EH (cell line): ENCODE measurements at places on chromosomes 2 and 18.
A peak's percentile ranks its signal among the peaks of the same experiment; 100 is the strongest.

GRCh38 chr2:237097326-237097910, 11.7 kb downstream of the COPS8 start:
- no peak for DNase-seq

DNA sequence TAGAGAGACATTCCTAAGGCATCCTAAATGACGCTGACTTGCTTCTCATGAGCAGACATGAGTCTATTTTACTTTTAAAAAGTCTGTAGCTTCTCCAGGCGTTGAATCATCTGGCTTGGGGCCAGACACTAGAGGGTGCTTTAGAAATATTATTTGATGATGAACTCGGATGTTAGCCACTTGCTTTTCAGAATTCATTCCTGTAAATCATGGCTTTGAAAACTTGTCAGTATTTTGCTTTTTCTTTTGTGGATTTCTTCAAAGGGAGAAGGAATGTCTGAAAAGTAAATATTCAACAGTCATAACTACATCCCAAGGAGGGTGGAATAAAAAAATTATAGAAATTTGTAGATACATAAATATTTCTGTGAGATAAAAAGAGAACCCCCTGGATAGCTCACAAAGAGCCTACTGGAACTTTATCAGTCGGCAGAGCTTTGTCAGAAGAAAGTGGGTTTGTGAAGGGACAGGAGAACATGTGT, 370.8 kb downstream of the OSR1 start:
- DNase-seq, result peak; percentile 96

DNA sequence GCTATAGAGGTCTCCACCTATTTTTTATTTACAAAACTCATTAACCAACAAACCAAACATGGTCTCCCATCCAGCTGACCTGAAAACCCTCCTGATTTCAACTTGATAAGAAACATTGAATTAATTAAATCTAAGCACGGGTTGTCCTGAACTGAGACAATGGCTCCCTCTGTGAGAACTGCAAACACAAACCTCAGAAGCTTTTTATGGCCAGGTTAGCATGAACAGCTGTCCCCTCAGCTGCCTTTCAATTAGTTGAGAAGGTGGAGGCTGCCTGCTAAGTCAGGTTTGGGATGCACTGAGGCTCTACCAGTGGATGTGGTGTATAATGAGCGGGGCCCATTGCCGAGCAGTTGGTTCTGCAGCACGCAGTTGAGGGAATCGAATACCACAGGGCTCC, 258.5 kb upstream of the DDX18 start:
- DNase-seq, result no peak

- peak; percentile 60 for DNase-seq
These were observed 582 bp downstream of the RIOK3 start for GRCh38 chr18:23453680-23454058.

GRCh38 chr2:236090027-236090382, 78.2 kb downstream of the GBX2 start:
- DNase-seq, result no peak

- DNase-seq, result no peak
These were observed 290.9 kb upstream of the SIX2 start for GRCh38 chr2:45300026-45300750.

GRCh38 chr2:236273126-236273525, 8.9 kb upstream of the ASB18 start:
- no peak for DNase-seq

GRCh38 chr2:98935777-98936352, at the start of gene CRACDL:
TSS of gene CRACDL (minus strand) at chr2:98936225. CDS start at chr2:98846800, 89,425 bp downstream.
- no peak for DNase-seq

DNA sequence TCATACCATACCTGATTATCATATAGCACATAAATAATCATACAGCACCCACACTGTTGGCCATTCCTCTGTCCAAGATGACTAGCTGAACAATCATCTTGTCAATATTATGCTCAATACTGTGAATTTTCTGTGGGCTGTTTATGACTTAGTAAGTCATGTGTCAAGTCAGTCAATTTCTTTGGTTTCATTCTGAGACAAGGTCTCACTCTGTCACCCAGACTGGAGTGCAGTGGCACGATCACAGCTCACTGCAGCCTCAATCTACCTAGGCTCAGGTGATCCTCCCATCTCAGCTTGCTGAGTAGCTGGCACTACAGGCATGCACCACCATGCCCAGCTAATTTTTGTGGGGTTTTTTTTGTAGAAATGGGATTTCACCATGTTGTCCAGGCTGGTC, 5.7 kb downstream of the MCM6 start:
- DNase-seq, result no peak

GRCh38 chr2:12932192-12932591, 215.5 kb downstream of the TRIB2 start:
- DNase-seq, result no peak

DNA sequence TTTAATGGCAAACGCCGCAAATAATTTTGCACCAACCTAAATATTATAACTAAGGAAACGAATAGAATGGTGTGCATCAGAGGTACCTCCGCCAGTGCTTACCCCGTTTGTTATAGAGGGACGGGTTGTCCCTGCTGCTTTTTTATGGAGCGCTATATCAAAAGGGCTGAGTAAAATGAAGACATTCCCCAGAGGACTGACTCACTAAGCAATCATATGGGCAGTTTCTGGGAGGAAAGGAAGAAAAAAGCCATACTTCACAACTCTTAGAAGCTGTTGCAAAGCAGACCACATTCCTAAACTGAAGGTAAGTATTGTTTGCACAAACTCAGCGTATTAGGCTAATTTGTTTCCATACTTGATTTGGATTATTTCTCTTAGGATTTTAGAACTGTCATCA, 12.9 kb downstream of the ID2 start:
- DNase-seq, result peak; percentile 13

DNA sequence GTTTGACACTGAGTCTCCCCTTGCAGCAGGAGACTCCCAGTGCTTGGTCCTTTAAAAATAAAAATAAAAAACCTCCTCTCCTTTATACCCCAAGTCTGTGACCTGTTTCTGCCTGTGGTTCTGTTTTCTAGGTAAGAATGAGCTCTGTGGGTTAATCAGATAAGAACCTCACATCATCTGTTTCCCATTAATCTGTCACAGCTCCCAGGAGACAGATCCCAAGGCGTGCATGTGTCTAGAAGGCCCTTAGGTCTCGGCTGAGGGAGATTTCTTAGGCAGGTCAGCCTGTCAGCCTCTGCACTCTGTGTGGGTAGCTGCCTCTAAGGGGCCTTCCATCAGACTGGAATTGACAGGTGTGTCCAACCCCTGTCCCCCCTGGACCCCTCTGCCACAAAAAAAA, 80.7 kb downstream of the FHOD3 start:
- peak; percentile 50 for DNase-seq

DNA sequence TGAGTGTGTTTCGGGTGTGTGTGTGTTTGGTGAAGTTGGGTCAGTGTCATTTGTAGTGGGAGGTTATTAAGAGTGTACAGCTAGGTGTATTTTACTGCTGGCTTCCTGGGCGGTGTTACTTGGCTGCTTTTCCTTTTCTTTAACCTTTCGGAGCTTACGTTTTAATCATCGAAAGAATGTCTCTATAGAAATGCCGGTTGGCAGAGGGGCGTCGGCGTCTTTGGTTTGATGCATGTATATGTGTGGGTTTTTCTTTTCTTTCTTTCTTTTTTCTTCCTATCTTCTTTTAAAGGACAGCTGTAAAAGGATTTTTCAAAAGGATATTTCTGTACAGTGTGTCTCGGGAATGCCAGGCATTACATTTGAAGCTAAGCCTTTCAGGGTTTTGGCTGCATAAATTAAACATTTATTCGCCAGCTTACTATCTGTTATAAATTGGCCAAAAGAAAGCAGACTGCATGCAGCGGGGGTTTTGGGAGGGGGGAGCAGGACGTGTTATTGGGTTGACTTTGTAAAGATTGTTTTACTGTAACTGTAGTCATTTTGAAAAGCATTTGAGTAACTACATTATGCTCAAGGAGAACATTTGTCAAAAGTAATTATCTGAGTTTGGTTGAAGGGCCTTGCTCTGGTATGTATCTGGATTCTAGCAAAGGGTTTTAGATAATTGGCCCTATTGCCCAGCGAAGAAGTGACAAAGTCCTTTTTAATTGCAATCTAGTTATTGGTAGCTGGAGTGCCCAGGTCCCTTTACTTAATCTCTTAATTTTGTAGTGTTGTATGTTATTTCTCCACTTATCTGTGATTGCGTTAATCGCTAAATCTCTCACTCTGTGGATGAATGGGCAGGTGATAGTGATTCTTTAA, 1.6 kb downstream of the ASXL3 start:
- no peak for DNase-seq

- no peak for DNase-seq
These were observed 14.8 kb downstream of the TIMM21 start for GRCh38 chr18:74163019-74163660.

- no peak for DNase-seq
These were observed 47.7 kb upstream of the YWHAQ start for GRCh38 chr2:9678544-9678943.

- DNase-seq, result no peak
These were observed 70.2 kb downstream of the ADD2 start for GRCh38 chr2:70697603-70698383.

- DNase-seq, result no peak
These were observed 118.2 kb downstream of the CLIP4 start for GRCh38 chr2:29233428-29233827.

DNA sequence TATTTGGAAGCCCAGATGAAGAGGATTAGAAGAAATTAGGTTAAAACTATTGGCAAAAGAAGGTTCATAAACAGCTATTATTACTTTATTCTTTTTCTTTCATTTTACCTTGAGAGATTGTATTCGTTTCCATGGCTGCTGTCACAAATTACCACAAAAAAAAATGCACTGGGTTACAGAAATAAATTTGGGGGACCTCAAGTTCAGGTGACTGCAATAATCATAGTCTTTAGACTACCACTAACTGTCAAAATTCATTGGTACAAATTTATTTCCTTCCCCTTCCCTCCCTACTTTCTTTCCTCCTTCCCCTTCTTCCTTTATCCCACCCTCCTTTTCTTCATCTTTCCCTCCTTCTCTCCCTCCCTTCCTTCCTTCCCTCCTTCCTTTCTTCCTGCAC, 217.8 kb upstream of the PIK3C3 start:
- no peak for DNase-seq

- DNase-seq, result no peak
These were observed 143.3 kb downstream of the GLI2 start for GRCh38 chr2:120878970-120879369.

DNA sequence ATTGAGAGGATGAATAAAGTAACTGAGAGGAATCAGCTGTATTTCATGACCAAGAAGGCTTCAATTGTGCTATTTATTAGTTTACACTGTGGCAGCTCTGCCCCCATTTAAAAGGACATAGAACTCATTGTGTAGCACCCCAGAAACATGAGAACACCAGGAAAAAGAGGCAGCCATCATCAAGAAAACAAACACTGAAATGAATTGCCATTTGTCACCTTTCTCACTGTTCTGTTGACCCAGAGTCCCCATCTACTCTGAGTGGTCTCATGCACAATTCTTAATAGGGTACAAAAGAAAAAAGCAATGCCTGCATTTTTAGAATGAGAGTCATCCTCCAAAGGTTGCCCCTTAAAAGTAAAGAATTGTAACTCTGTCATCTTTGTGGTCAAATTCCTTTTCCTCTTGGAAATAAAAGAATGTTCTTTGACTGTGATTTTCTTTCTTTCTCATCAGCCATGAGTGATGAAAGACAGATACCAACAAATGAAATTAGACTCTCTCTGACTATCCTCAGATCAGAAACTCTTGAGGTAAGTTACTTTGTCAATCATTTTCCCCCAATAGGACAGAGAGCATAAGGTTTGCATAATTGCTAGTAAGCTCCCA, 1941.9 kb upstream of the PIK3C3 start:
- DNase-seq, result peak; percentile 3

- DNase-seq, result no peak
These were observed 139.9 kb downstream of the TANC1 start for GRCh38 chr2:159108181-159108893.

- DNase-seq, result peak; percentile 46
These were observed 38.3 kb upstream of the SMAD2 start for GRCh38 chr18:47968721-47969120.

DNA sequence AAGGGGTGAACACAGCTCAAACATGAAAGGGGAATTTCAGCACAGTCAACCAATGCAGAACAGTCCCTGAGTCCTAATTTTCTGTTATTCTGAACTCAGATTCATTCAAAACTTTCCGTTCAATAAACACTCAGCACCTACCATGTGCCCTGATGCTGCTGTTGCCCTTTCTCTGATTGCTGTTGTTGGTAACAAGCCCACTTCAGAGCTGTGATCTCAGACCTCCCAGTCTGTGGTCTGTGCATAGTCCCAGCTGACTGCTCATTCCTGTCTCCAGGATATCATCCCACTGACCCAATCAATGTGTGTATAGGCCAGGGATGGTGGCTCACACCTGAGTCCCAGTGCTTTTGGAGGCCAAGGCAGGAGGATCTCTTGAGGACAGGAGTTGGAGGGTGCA, 82.7 kb upstream of the SLC35G4 start:
- no peak for DNase-seq

GRCh38 chr2:176885001-176885643, 327.5 kb upstream of the HNRNPA3 start:
- DNase-seq, result no peak

DNA sequence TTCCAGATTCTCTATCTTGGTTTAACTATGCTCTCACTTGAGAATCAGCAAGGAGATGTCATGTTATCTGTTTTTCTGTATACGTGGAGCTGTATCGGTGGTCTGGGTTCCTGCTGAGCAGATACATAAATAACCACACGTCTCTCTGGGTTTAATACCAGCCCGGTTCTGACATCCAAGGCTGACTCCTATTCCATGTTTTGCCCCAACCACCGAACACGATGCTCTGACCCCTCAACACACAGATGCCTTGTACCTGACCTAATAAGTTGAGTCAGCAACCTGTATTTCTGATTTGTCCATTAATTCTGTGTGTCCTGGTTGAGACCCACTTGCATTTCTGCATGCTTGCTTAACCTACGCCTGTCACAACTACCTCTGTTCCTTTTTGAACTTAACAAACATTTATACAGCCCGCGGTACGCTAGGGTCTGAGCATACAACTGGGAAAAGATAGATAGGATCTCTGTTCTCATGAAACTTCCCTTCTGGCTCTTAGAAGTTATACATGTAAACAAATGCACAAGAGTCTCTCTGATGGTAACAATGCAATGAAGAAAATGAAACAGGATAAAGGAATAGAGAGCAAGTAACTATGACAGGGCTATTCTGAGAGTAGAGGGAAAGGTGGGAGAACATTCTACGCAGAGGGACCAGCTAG, 480.4 kb downstream of the PARD3B start:
- DNase-seq, result peak; percentile 11

- peak; percentile 96 for DNase-seq
These were observed 79.2 kb upstream of the SETBP1 start for GRCh38 chr18:44601447-44601846.

- no peak for DNase-seq
These were observed at the start of gene AFF3 for GRCh38 chr2:100142393-100142792. TSS of gene AFF3 (minus strand) at chr2:100142590. CDS start at chr2:100104454, 38,136 bp downstream.
